ENCODE measurements at places on chromosomes 2 and 18.

DNA sequence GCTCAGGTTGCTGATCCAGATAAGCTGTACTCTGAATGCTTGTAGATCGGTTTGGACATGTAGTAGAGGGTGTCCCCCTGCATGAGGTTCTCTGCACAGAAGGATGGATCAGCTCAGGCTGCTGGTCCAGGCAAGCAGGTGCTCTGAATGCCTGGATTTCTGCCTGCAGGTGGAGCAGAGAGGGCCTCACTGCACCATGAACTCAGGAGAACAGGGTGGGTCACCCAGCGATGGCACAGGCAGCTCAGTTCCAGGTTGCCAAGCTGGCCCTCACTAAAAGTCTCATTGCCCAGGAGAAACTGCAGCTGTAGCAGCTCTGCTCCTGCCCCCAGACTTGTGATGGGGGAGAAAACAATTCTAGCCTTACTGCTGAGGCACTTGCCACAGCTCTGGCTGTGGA is 491.8 kb downstream of the XIRP2 start:
- no peak for DNase-seq

DNA sequence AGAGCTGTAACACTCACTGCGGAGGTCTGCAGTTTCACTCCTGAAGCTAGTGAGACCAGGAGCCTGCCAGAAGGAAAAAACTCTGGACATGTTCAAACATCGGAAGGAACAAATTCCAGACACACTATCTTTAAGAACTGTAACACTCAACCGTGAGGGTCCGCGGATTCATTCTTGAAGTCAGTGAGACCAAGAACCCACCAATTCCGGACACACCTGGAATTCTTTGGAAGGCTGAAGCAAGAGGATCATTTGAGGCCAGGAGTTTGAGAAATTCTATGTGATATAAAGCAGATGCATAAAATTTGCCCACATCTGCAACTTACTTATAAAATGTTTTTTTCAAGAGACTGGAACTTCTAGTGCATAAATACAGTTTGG is 43.5 kb upstream of the ITSN2 start:
- no peak for DNase-seq

DNA sequence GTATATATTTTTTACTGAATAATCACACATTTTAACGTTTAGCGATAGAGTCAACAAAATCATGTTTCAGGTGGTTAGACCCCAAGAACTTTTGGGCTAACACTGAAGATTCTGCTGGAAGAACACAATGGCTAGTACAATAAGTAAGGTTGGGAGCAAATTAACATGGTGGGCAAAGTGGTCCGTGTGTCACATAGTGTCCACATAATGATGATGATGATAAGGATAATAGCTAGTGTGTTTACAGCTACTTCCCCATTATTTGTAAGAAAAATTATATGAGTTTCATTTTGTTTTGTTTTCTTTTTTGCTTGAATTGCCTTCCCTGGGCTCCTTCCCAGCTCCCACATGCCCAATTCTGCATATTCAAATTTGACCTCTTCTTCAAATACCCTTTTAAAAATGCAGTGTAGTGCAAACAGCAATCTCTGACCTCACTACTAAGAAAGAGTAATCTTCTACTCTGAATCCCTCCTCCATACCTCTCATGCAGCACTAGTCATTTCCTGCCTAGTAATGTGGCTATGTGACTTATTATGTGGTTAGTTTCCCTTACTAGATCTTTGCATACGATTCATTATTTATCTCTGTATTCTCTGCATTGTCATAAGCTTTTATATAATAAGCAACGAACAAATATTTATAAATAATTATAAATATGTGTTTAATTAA is 16.9 kb upstream of the VPS54 start:
- DNase-seq: no peak

DNA sequence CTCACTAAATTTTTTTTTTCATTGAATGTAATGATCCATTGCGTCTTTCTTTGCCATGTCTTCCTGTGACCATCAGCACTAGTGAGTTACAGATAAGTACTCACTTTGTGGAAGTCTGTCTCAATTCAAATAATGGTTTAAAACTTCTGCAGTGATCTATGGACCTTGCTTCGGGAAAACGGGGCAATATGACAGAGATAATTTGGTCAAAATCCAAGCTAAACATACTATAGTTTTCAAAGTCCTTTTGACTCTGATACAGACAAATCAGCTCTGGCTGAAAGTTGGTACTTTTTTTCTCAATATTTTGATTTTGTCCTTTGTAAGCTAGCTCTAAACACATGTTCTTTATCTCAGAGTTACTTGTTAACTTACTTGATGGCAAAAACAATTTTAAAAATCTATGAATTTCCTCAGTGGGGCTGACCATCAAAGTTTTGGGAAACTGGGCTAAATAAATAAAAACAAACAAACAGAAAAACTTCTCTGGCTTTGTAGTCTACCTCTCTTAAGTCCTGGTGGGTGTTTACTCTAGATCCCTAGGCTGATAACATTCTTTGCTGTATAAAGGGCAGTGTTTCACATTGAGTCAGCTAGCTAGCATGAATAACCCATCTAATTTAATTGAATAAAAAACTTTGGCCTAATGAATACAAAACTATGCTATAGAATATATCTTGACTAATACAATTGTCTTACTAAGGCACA is 327.6 kb downstream of the RDH14 start:
- no peak for DNase-seq

DNA sequence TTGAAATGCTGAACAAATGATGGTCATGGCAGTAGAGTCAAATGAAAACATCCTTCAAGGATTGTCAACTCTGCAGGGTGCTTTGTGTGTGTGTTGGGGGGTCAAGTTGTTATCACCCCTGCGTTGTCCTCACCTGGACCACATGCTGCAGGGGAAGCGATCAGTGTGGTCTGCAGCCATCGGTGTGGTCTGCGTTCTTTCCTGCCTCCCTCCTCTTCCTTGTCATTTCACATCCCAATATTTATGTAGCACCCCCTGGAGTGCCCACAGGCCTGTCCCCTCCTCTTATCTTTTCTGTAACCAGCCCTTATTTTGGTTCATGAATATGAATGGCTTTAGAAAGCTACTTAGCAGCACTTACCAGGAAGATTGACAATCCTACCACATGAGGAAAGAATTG is 38.9 kb downstream of the UGP2 start:
- DNase-seq: no peak

DNA sequence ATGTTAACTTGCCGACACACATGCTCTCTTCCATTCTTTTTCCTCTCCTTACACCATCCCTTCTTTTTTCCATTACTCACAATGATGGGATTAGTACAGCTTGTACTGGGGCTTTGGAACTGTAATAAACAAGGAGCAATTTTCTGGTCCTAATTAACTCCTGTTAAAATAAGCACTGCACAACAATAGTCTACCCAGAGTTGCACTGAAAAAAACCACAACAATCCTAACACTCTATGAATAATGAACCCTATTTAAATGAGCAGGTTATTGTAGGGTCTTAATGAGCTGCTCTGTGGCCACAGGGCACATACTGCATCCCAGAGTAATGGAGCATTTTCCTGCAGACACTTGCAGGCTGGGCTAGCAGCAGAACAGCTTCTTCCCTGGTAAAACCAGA is 380.3 kb downstream of the NRXN1 start:
- no peak for DNase-seq

DNA sequence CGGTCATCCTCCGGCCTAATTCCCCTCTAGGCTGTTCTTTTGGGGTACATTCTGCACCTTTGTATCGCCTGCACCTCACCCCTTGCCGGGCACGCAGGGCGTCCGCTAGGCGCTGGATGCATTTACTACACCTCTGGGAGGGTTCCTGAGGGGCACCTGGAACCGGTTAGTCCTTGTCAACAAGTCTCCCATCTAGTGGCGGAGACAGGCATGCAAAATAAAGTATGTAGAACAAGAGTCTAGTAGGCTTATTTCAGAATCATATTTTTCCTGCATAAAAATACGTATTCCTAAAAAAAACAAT is 705 bp upstream of the TEX261 start:
- peak; percentile 74 for DNase-seq

DNA sequence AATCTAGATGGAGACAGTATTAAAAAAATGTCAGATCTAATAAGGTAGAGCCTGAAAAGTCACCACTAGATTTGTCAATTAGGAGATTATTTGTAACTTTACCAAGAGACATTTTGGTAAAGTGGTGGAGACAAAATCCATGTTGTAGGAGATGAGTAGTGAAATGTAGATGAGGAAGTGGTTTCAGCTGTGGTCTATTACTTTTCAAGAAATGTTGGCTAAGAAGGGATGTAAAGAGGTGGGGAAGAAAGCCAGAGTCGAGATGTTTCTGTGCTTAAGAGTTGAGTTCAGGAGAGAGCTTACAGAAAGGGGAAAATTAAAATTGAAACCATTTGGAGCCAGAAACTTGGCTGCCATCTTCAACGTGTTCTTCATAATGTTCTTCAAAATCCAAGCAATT is 22.2 kb downstream of the ACVR2A start:
- DNase-seq: no peak

- DNase-seq: no peak
Measured at GRCh38 chr2:44822174-44822573, 119.3 kb upstream of the SIX3 start.

DNA sequence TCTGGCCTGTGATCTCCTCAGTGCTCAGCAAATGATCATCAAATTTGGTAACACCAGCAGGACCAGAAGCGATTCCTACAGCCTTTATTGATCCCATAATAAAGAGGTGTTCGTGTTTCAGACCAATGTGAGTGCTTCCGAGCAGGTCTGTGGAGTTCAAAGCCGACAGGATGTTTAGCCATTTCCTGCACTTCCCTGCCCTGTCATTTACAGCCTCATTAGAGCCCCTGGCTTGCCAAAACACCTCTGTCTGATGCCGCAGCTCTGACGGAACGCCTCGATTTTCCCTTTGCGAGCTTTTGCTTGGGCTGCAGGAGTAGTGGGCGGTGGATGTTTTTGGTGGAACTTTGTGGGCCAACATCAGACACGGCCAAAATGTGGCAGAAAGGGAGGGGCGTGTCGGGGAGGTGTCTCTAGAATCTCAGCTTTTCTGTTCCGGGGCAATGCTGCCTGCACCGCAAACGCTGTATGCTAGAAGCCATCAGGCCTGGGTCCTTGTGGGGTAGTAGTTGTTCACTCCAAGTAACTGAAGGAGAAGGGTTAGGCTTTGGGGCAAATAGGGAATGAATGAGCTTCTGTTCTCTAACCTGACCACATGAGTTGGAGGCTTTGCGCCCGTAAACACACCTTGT is 26.1 kb upstream of the INHBB start:
- no peak for DNase-seq

DNA sequence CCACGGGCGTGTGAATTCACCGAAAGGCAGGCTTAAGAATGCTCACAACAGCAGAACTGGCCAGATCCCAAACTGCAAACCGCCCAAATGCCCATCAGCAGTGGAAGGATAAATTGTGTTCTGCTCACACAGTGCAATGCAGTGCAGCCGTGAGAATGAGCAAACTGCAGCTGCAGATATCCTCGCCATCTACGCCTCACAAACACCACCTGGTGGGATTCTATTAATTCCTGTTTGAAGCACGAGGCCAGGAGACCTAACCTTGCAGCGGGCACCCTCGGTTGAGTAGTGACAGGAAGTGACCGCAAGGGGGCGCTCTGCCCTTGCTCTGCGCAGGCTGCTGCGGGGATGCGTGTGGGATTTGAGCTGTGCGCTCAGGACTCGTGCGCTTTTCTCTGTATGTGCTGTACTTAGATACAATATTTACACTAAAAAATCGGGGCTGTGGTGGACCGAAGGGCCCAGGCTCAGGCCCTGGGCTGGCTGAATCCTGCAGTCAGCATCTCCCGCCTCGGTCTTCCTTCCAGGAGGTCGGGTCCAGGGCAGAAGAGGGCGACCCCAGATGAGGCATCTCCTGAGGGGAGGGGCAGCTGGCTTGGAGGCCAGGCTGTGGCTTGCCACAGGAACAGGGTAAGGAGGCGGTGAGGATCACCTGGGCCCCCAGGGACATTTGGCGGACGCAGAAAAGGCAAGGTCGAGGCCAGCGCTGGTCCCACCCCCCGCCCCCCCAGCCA is 19.8 kb upstream of the PDIA6 start:
- peak; percentile 39 for DNase-seq

GRCh38 chr2:141027221-141027620 is 1103.6 kb downstream of the LRP1B start:
- DNase-seq: no peak

- no peak for DNase-seq
Measured at GRCh38 chr2:162002623-162003235, 71.3 kb downstream of the DPP4 start.

GRCh38 chr2:134917360-134917865 is 1.2 kb upstream of the CCNT2 start:
- DNase-seq: peak; percentile 10

DNA sequence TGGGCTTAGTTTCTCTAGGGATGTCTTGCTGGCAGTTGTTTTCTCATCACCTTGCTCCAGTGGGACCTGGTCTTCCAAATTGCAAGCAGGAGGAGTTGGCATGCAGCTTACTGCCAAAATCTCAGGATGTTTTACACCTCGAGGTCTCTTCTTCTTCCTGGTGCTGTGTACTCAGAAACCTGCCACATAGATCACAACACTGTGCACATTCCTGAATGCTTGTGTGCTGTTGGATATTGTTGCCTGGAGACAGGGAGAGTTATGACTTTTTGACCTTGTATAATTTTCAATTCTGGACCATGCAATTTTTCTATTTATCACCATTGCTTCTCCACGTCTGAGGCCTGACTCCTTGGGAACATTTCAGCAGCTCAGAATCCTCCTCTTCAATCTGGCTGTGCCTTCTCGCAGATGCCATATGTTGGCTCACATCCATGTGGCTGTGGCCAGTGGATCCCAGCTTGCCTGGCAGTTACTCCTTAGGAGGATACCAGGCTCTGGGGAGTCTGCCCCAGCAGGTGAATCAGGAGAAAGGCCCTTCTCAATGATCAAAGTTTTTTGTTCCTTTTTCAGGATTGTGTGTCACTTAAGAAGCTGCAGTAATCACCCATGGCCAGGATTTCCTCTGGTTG is 489.3 kb downstream of the TSN start:
- DNase-seq: no peak

GRCh38 chr2:60053791-60054190 is 499.7 kb downstream of the BCL11A start:
- DNase-seq: no peak

- no peak for DNase-seq
Measured at GRCh38 chr18:11658989-11659388, 30.1 kb upstream of the GNAL start.

GRCh38 chr2:200159829-200160781 is 146.4 kb upstream of the SPATS2L start:
- no peak for DNase-seq

GRCh38 chr2:63840081-63840784 is 1.5 kb upstream of the UGP2 start:
- DNase-seq: no peak

Data from NCI-H1930 (cell line).